ENCODE measurements at places on chromosomes 6 and 20.
A peak's percentile ranks its signal among the peaks of the same experiment; 100 is the strongest.

GRCh38 chr6:13044390-13044789 lies 283.9 kb downstream of the TBC1D7 start:
- no peak for DNase-seq

DNA sequence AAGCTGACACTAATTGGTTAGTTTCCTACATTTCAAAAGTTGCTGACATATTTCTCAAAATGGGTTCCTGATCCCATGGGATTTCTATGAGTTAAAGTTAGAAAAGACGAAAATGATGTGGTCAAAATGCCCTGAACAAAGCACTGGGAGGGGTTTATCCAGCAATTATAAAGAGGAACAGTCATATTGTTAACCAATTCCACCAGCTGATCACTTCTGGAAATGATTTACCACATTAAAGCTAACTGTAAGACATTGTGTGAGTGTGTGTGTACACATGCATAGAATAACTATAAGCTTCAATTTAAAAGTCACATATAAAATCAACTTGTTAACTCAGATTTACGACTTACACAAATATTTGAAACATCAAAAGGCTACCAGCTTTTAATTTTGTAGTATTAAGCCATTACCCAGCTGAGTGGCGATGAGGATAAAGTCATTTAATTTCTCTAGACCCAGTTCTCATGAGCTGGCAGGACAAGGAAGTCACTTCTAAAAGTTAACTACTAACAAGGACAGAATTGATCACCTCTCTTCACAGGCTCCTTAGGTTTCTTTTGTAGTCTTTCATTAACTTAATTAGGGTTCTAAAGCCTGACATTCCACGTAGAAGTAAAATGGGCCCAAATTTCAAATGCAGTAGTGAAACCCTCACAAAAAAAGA lies 40.4 kb downstream of the MAN1A1 start:
- DNase-seq = no peak

- no peak for DNase-seq
These were observed 95.7 kb downstream of the PAX1 start for GRCh38 chr20:21801193-21801592.

GRCh38 chr6:97850458-97851212 lies 567.6 kb upstream of the MMS22L start:
- DNase-seq = no peak

GRCh38 chr6:41199552-41200246 lies 1.2 kb downstream of the TREML2 start:
- no peak for DNase-seq

DNA sequence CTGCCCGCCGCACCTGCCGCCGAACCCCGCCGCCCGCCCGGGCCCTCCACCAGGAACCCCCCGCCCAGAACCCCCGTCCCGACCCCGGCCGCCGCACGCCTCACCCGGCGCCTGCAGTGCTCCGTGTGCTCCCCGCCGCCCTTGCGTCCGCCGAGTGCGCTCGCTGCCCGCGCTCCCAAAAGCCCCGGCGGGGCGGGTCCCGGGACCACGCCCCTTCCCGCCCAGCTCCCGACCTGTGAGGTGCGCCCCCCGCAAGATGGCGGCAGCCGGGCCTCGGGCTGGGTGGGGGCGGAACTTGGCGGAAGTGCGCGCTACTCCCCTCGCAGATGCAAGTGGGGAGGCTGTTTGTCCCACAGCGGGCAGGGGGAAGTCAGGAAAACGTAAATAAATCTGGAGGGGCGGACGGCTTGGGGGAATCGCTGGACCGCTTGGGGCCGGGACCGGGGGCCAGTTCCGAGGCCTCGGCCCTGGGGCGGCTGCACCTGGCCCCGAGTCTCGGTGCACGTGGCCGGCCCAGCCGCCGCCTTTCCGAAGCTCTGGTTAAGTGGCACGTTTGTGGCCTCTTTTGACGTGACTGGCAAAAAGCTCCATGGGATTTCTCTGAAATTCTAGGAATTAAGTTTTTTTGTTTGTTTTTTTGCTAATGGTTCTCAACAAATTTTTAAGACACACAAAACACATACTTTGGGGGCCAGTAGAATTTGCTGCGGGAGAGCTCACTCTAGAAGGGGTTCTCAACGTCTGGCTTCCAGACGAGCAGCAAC lies at the start of gene EZR:
TSS of gene EZR (minus strand) at position 156 of the 764 bp plus-strand sequence. CDS start 1,275 bp downstream, outside the sequence.
- DNase-seq = peak; percentile 83

GRCh38 chr6:42960243-42961019 lies at the start of gene GNMT:
TSS of gene GNMT (plus strand) at chr6:42960754. CDS start at chr6:42960768, 14 bp downstream.
- DNase-seq = no peak

DNA sequence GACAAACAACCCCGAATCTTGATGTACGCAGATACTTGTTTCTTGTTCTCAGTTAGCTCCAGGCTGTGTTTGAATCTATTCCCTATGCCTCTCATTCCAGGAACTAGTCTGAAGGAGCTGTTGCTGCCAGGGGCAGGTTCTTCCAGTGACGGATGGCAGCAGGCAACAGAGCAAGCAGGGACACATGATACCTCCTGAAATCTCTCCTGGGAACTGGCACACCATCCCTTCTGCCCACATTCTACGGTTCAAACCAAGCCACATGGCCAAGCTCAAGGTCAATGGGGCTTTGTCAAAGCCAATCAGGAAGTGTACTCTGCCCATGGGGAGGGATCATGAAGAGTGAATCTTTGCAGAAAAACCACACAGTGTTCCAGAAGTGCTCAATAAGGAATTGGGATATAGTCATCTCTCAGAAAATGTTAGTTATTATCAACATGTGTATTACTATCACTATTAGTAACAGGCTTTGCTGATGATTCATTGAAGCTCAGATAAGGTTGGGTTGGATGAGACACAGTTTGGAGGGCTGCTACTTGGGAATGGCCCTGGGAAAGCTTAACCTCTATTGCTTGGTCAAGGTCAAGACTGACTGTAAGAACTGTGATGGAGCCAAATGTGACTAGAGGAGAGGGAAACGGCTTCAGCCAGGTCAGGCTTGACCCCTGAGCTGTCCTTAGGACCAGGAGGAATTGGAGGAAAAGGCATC lies 454.9 kb downstream of the PTPRT start:
- DNase-seq = no peak

DNA sequence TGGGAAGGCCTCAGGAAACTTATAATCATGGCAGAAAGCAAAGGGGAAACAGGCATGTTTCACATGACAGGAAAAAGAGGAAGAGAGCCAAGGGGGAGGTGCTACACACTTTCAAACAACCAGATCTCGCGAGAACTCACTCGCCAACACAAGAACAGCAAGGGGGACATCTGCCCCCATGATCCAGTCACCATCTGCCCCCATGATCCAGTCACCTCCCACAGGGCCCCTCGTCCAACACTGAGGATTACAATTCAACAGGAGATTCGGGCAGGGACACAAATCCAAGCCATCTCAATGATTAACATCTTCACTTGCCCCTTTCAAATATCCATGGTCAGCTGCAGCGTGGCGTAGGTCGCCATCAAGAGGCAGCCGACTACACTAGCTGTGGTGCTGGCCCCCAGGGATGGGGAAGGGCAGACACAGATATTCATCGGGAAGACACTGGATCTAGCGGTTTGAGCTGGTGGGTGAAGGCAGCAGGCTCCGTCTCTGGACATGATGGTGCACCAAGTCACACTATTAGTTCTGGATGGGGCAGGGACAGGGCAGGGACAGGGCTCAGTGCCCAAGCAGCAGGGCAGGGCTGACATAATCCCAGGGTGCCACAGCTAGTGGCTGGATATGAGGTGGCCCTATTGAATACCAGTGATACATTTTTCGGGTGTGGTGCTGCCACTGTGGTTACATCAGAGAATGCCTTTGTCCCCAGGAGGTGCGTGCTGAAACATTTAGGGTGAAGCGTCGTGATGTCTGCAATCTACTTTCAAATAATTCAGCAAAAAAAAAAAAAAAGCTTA lies 31.6 kb downstream of the TUBB2B start:
- DNase-seq = no peak

DNA sequence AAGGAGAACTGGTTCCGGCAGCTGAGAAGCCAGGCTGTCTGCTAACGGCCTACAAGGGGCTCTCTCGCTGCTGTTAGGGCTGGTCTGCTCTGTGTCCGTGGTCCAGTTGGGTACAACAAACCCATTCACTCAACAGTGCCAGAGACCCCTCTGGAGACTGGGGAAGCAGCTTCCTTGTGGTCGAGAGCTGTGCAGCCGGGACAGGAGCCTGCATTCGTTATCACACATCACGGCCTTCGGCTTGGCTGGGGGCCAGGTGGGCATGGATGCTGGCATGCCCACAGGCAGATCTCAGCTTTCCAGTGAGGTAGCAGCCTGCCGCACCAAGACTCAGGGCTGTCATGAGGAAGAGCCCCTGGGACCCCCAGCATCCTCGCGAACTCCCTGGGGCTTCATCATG lies 124.7 kb downstream of the PREX1 start:
- DNase-seq = no peak

DNA sequence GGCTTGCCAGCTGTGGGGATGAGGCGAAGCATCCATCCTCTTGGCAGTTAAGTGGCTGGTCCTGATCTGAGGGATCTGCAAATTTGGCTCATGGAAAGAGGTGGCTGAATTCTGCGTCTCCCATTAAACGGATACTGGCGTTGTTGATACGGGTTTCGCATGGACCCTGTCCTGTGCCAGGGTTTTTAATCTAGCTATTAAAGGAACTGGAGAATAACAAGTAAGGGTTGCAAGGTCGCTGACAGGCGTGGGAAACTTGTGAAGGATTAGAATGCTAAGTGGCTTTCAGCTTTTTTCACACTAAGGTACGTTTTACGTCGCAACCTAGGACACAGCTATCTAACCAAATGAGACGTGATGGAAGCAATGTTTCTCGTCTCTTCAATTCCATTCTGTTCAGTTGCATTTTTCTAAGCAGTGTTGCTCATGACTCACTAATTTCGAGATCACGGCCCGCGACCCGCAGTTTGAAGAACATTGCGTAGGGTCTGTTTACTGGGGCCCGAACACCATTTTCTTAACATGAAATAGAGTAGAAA lies 852 bp downstream of the GMNN start:
- DNase-seq = peak; percentile 16

GRCh38 chr6:1611322-1611571 lies 1.5 kb downstream of the FOXC1 start:
- DNase-seq = no peak

GRCh38 chr6:77548662-77549366 lies 85.5 kb upstream of the HTR1B start:
- DNase-seq = no peak

DNA sequence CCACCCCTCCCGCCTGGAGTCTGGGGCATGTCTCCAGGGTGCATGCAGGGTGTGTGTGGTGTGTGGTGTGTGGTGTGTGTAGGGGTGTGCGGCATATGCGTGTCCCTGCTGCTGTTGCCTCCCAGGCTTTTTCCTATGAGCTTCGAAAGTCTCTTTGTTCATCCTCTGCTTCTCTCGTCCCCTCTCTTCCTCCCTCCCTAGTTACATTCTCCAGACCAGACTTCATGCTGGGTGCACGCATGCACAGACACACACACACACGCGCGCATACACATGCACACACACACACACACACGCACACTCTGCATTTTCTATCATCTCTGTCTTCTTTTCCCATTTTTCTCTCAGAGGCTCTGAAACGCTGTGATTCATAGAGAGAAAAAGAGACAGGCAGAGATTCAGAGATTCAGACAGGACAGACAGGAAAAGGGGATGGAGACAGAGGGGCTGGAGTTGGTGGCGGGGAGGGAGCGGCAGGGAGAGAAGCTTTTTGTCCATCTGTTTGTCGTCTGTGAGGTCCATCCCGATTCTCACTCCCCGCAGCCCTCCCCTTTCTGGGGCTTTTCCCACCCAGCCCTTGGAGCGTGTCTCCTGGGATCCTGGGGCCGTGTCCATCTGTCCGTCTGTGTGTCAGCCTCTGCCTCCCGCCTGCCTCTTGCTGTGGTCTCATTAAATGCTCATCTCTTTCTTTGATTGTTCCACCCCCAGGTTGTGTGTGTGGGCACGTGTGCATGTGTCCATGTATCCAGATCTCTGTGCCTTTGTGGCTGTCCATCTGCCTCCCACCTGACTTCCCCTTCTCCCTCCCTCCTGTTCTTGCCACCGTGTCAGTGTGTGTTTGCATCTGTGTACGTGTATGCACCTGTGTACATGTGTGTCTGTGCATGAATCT lies 62.6 kb downstream of the SRC start:
- no peak for DNase-seq

GRCh38 chr6:62286470-62286843 lies 432 bp upstream of the KHDRBS2 start:
- no peak for DNase-seq

GRCh38 chr6:44456070-44456965 lies 68.8 kb downstream of the CDC5L start:
- DNase-seq = peak; percentile 13

GRCh38 chr20:676315-676937 lies 824 bp upstream of the SCRT2 start:
- DNase-seq = no peak

GRCh38 chr6:25359891-25360290 lies 80.7 kb downstream of the CARMIL1 start:
- DNase-seq = no peak

- no peak for DNase-seq
These were observed 27.0 kb downstream of the NUP153 start for GRCh38 chr6:17679726-17680125.

DNA sequence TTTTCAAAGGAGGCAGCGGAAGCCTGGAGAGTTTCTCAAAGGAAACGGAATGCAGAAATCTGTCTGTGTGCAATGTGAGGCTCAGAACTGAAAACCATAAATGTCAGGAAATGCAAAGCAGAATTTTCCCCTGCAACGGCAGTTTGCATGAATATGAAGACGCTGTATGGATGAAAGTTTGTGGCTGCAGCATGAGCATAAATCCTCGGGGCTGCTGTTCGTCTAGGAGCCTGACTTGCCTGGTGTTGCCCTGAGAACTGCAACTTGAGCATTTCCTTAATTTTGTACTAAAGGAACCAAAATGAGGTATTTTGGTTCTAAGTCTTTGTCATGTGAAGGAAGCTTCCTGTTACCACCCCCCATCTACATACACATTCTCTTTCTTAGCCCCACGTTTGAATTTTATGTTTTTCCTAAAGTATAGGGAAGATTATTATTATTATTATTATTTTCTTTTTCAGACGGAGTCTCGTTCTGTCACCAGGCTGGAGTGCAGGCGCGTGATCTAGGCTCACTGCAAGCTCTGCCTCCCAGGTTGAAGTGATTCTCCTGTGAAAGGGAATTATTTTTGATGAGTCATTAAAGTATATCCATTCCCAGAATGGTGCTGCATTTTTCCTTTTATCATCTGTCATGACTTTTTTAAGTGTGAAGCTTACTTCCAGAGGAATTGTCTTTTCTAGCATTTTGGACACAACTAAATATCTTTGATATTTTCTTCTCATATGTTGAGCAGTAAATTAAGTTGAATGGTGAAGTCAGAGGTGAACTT lies 33.1 kb downstream of the MTHFD1L start:
- no peak for DNase-seq

GRCh38 chr20:7744411-7744810 lies 195.8 kb downstream of the HAO1 start:
- DNase-seq = no peak
